ENCODE measurements at places on chromosomes 1 and 21. TPM values are rescaled to one million over a fixed set of nuclear protein-coding genes. Genes with fewer than 3 reads are reported as not detected.

The TMEM200B gene
- total RNA-seq: not detected

DNA sequence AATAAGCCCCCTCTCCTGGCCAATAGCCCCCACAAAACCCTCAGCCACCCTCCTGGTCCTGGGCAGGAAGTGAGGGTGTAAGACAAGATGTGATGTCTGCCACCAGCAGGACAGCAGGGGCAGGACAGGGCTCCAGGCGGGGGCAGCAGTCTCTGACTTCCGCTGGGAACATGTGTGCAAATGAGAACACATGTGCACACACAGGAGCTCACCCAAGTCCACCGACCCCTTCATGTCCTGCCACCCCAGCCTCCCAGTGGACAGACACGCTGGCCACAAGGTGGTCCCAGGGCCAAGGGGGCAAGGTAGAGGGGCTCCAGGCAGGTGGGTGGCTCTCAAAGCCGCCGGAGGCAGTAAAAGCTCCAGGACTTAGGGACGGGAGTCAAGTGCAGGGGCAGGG lies 60.1 kb downstream of the KCNAB2 start:
- no peak for DNase-seq

The TNFRSF18 gene
- 4.3 TPM for total RNA-seq

- DNase-seq: no peak
Measured at GRCh38 chr1:111789142-111789541, 33.4 kb downstream of the DDX20 start.

- no peak for DNase-seq
Measured at GRCh38 chr1:78281580-78281979, 209.2 kb upstream of the PTGFR start.

GRCh38 chr21:41068967-41069642 lies 98.9 kb upstream of the BACE2 start:
- DNase-seq: peak; percentile 5

GRCh38 chr1:8201331-8201861 lies 116.5 kb upstream of the SLC45A1 start:
- no peak for DNase-seq

- no peak for DNase-seq
Measured at GRCh38 chr1:228455715-228456114, 31.5 kb upstream of the RNF187 start.

- DNase-seq: no peak
Measured at GRCh38 chr1:232844791-232845190, 39.6 kb downstream of the MAP10 start.

- no peak for DNase-seq
Measured at GRCh38 chr1:228999446-229000170, 264.3 kb downstream of the RHOU start.

The UMODL1 gene
- 2.4 TPM for total RNA-seq

DNA sequence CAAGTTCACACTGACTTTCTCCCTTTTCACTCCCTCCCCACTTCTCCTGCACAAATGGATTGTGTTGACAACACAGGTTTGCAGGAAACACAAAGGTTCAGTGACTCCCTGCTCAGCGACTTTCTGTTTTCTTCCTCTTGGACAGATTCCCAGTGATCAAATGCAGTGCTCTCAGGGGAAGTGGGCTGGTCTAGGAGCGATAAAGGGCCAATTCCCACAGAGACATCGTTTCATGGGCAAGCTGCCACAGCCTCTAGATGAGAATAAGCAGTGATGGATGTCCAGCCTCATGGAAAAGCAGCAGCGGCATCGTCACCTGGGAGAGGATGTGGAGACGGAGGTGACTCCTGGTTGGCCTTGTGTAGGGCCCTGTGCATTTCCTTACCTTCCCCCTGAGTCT lies 30.6 kb downstream of the FYB2 start:
- DNase-seq: no peak

The RAB42 gene
- total RNA-seq: 1.6 TPM

DNA sequence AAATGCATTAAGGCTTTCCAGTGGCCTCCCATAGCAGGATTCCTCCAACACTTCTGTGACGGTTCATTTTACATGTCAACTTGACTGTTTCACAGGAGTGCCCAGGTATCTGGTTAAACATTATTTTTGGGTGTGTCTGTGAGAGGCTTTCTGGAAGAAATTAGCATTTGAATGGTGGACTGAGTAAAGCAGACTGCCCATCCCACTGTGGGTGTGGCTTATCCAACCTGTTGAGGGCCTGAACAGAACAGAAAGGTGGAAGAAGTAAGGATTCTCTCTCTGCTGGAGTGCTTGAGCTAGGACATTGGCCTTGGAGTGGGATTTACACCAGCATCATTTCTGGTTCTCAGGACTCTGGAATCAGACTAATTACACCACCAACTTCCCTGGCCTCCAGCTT lies 85.6 kb downstream of the RGS7 start:
- no peak for DNase-seq

DNA sequence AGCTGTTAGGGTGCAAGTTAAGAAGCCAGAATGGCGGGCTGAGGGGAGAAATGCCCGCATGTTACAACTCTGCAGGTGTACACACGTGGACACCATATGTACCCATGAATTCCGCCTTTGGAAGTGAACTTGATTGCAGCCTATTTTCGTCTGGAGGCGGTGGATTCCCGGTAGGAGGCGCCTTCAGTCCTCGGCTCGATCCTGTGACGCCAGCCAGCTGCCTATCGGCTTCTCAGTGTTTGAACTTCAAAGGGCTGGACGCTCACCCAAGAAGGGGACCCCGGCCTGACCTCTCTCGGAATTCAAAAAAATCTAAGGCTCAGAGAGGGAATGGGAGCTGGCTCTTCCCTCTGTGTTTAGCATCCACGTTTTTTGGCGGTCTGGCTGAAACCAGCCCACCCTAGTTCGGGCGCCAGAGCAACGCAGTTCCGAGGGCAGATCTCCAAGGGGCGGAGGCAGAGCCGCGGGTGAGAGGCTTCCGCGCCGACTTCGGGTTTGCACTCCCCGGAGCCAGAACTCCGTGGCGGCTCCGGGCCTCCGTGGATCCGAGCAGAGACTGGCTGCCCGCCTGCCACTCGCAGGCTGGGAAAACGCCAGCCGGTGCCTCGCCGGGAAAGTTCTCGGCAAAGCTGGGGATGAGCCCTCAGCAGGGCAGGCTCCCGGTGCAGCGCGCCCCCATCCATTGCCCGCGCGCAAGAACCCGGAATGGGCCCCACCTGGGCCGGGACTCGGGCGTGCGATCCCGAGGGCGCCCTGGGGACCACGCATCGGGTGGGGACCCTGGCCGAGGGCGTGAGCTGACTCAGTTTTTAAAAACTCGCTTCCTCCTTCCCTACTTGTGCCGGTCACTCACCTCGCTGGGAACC lies 996 bp upstream of the TMEM51 start:
- no peak for DNase-seq

- DNase-seq: no peak
Measured at GRCh38 chr1:231938711-231939110, 312.1 kb downstream of the DISC1 start.

The OPTC gene
- total RNA-seq: not detected

The PCP4L1 gene
- total RNA-seq: 0.81 TPM

The LEMD1 gene
- not detected for total RNA-seq

The GNG12 gene
- under 0.01 TPM for total RNA-seq

DNA sequence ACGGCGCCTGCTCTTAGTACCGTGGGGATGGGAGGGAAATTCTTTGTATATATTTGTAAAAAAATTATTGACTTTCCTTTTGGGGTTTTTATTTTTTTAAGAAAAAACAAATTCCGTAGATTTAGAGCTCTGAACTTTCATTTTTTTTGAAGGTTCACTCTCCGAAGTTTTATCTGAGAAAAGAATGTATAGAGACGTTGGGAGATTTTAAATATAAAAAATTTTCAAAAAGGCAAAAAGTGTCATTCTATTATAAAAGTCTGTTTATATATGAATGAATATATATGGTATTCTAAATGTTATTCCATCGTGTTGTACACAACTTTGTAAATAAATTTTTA lies 2.4 kb downstream of the FOXD3 start:
- no peak for DNase-seq

- no peak for DNase-seq
Measured at GRCh38 chr1:213723187-213723586, 264.6 kb upstream of the PROX1 start.

- DNase-seq: no peak
Measured at GRCh38 chr1:210339500-210339899, 10.8 kb downstream of the HHAT start.

Data from hematopoietic multipotent progenitor cell (in vitro differentiated cells).